H9 (cell line): ENCODE measurements at places on chromosomes 12 and 14.

- no peak for DNase-seq
Observed at GRCh38 chr12:114477989-114478395, 72.0 kb upstream of the TBX5 start.

DNA sequence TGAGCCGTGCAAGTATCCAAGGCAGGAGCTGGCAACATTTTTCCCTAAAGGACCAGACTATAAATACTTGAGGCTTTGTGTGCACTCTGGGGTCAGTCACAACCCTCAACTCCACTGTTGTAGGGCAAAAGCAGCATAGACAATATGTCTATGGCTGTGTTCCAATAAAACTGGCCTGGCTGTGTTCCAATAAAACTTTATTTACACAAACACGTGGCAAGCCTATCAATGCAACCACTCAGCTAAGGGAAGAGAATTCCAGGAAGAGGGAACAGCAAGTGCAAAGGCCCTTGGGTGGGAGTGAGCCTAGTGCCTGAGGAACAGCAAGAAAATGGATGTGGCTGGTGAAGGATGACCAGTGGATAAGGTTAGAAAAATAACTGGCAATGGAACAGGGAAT is 11.3 kb upstream of the FAM181A start:
- no peak for DNase-seq

DNA sequence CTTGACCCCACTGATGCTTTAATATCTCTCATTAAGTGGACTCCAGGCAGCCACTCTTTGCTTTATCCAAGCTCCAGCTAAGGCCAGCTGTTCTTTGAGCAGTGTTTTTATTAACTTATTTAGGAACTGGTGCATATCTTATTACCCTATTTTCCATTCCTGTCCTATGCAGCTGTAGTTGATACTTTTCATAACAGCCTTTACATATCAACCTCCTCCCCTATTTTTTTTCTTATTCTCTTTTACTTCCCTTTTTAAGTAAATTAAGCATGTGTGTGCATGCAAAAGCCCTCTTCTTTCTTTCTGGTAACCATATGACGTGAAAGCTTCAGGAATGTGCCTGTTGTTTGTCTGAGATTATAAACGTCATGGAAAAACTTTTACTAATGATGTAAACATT is 121.2 kb downstream of the PTPRQ start:
- DNase-seq = no peak

- DNase-seq = no peak
Observed at GRCh38 chr12:117096501-117097042, 2.6 kb downstream of the TESC start.

- DNase-seq = no peak
Observed at GRCh38 chr12:111434680-111435338, 29.1 kb downstream of the SH2B3 start.

DNA sequence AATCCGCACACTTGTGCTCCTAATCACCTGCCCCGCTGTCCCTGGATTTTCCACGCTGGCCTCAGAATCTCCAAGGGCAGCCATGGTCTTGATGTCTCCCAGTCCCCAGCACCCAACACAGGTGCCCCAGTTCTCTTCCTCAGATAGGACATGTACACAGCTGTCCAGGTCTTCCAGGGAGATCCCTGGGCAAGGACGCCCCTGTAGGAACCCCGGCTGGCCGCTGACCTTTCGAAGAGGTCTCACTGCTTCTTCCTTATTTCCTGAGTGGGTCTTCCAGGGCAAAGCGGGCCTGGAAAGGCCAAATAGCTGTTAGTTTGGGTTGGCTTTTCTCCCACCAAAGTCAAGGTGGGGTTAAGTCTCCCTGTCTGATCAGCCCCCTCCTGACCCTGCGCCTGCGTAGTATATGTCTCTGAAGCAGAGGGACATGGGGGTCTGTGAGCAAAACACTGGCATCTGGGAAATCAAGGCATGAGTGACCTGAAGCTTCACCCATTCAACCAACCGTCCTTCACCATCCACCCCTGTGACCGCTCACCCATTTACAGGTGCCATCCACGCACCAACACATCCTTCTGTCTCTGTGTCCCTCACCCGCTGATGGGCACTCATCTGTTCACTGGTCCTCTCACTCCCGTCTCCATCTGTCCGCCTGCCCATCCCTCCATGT is 4.6 kb downstream of the BEGAIN start:
- DNase-seq = no peak

- DNase-seq = peak; percentile 52
Observed at GRCh38 chr12:57760347-57760982, 5.6 kb downstream of the MARCHF9 start.

DNA sequence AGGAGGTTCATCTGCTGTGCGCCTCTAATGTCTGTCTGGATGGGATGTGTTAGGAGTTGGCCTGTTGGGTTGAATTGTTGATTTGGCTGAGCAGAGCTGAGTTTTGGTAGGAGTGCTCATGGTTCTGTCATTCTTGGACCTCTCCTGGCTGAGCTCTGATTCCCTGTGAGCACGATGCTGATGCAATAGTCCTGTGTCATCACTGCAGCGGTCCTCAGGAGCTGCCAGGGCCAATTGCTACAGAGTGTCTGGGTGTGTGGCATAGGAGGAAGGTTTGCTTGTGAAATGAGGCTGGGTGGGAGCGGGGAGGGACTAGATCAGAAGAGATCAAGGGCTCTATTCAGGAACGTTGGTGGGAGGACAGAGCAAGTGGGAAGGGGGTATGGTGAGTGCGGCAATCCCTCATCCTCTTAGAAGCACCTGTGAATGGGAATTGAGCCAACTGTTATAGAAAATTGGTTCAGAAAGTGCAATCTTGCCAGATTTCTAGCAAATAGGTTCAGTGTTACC is 21.2 kb downstream of the PEX5 start:
- no peak for DNase-seq

DNA sequence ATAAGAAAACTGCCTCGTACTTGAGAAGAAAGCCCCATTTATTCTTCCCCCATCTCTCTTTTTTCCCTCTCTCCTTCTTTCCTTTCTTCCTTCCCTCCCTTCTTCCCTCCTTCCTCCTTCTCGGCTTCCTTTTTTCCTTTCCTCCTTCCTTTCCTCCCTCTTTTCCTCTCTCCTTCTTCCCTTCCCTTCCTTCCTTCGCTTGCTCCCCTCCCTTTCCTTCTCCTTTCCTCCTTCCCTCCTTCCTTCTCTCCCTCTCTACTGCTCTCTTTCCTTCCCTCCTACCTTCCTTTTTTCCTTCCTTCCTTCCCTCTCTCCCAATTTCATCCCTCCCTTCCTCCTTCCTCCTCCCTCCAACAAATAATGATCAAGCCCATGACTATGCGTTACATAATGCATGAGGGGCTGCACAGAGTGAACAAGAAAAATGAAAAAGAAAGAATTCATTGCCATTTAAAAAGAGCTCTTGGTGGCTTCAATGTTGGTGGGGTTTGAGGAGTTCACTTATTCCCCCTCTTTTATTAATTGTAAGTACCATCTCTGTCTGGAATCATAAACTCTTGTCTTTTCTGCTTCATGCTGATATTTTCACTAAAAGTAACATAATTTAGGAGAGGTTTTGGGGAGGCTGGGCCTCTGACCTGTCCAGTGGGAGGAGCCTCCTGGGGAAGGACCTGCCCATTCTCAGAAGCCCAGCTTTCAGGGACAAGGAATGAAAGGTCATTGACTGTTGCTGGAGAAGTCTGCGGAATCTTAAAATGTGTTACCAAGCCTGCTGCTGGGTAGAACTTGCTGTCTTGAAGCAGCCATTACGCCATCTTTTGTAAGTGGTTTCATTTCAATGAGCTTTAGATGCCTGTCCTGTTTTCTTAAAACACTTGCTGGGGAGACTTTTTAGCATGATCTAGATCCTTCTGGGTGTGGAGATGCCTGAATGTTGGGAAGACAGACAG is 144.3 kb downstream of the CHST11 start:
- DNase-seq = no peak

GRCh38 chr12:4107436-4107878 is 166.1 kb upstream of the CCND2 start:
- DNase-seq = peak; percentile 78

- no peak for DNase-seq
Observed at GRCh38 chr12:15323480-15323879, 1.2 kb downstream of the PTPRO start.

- no peak for DNase-seq
Observed at GRCh38 chr12:103807561-103808238, 33.3 kb downstream of the NT5DC3 start.

DNA sequence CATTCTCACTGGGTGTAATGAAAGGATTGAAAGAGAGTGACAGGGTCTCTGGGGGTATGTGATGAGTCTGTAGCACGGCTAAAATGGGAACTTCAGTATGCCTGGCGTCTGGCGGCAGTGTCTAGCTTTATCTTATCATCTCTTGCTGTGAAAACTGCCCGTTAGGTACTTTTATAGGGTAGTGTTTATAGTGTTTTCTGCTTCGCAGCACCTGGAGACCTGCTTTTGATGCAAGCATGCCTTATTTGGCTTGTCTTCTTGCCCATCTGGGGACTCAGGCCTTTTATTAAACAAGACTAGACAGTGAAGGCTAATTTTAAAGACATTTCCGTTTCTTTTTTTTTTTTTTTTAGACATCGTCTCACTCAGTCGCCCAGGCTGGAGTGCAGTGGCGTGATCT is 36.3 kb upstream of the ALDH2 start:
- no peak for DNase-seq

- peak; percentile 78 for DNase-seq
Observed at GRCh38 chr14:85531587-85532373, 1.8 kb downstream of the FLRT2 start.

DNA sequence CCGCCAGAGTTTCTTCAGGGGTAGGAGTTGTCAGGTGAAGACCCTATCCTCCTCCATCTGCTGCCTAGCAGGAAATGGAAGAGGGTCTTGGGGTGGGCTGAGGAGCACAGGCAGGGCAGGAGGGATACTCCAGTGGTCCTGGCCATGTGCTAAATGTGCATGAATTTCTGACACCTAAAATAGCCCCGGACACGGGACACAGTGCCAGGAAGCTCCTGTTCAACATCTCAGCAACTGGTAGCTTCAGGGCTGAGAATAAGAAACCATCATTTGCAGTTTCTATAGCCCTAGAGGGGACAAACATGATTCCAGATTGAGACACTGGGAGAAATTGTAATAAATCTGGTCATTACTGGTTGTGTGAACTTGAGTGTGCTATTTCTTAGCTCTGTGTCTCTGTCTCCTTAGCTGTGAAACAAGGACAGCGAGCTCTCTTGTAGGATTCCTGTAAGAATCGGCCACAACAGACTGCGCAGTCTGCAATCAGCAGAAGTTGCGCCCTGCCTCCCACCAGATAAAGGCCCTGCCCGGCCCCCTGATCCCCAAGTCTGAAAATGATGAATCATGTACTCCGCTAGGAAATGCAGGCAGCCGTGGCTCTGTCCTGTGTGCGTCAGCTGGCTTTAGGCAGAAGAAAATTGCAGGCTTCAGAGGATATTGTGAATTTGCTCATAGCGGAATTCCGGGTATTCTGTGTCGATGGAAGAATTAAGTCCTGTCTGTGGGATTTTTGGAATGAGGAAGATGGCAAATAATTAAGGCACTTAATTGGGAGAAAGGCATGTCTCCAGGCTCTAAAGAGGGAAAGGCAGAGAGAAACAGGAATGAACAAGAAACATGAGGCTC is 35.2 kb upstream of the MEG3 start:
- DNase-seq = no peak

GRCh38 chr14:51539571-51540037 is 112.1 kb upstream of the FRMD6 start:
- DNase-seq = no peak

DNA sequence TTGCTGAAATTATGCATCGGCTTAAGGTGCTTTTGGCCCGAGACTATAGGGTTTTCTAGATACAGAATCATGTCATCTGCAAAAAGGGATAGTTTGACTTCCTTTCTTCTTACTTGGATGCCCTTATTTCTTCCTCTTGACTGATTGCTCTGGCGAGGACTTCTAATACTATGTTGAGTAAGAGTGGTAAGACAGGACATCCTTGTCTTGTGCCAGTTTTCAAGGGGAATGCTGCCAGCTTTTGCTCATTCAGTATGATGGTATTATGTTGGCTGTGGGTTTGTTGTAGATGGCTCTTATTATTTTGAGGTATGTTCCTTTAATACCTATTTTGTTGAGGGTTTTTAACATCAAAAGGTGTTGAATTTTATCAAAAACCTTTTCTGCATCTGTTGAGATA is 8.3 kb downstream of the BMAL2 start:
- no peak for DNase-seq

GRCh38 chr12:93156086-93156716 is 221.5 kb upstream of the NUDT4 start:
- no peak for DNase-seq

GRCh38 chr12:116187151-116187511 is 90.4 kb downstream of the MED13L start:
- DNase-seq = no peak

GRCh38 chr12:115370207-115370606 is 686.2 kb upstream of the TBX3 start:
- DNase-seq = no peak

- DNase-seq = peak; percentile 96
Observed at GRCh38 chr12:95623554-95624170, 72.4 kb upstream of the USP44 start.

DNA sequence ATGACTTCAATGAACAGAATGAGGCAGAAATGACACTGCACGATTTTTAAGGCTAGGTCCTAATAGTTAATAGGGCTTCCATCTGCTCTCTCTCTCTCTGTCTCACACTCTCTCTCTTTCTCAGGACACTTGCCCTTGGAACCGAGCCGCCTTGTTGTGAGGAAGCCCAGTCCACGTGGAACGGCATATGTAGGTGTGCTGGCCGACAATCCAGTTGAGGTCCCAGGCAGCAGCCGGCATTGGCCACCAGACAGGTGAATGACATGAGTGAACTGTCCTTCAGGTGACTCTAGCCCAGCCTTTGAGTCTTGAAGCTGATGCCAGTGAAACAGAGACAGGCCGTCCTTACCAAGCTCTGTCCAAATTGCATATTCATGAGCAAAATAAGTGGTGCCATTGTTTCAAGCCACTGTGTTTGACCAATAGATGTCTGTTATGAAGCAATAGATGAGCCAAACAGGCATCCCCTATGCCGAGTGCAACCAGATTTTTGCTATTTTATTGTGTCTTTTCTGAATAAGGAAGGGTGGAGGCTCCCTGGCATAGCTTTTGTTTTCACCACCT is 217.5 kb upstream of the LHX5 start:
- no peak for DNase-seq

DNA sequence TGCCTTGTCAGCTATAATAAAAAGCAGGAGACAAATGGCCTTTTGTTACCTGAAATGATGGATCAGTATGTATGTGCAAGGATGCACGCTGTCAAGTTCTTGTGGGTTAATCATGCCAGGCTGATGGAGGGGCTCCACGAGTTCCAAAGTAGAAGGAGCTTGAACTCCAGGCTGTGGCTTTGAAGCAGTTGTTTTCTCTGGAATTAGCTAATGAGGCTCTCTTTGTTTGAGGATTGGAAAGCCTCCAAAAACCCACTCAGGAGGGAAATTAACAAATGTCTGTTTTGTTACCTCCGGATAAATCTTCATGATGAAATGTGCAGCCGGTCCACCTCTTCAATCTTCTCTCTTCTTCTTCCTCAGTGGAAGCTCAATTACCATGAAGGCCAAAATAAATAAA is 605.5 kb downstream of the DIO2 start:
- DNase-seq = no peak

- no peak for DNase-seq
Observed at GRCh38 chr12:80044694-80045046, 54.7 kb upstream of the OTOGL start.
